T-helper 17 cell (primary cell): ENCODE measurements at places on chromosomes 6 and 20. TPM values are rescaled to one million over a fixed set of nuclear protein-coding genes. Genes with fewer than 3 reads are reported as not detected.

DNA sequence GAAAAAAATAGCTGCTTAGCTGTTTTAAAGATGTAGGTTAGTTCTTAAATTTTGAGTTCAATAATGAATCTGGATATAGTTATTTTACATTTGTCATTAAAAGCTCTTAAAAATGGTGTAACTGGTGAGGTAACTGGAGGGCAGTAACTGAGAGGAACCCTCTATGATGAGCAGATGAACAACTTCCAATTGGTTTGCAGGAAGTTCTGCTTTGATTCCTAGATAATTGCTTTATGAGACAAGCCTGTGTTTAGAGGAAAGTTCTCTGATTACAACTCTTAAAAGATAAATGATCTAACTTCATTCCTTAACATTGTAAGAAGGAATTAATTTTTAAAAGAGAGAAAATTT is 8.5 kb downstream of the MYLIP start:
- peak overlapping the region; percentile 87 for H3K4me3 ChIP-seq
- H3K4me1 ChIP-seq: peaks cover 67% of the 10 kb centered on the region
- DNase-seq: no peak

GRCh38 chr6:156347656-156348055 is 429.5 kb upstream of the ARID1B start:
- H3K27ac ChIP-seq: no peak overlapping the region
- H3K36me3 ChIP-seq: no peaks in the 10 kb centered on the region
- DNase-seq: no peak
- H3K4me3 ChIP-seq: no peak overlapping the region
- H3K4me1 ChIP-seq: peaks cover 8% of the 10 kb centered on the region
- H3K27me3 ChIP-seq: no peaks in the 10 kb centered on the region

GRCh38 chr6:78222226-78222625 is 569.4 kb downstream of the MEI4 start:
- H3K27me3 ChIP-seq: no peaks in the 10 kb centered on the region
- no peak overlapping the region for H3K27ac ChIP-seq
- no peaks in the 10 kb centered on the region for H3K36me3 ChIP-seq
- H3K4me3 ChIP-seq: no peak overlapping the region
- H3K4me1 ChIP-seq: no peaks in the 10 kb centered on the region

DNA sequence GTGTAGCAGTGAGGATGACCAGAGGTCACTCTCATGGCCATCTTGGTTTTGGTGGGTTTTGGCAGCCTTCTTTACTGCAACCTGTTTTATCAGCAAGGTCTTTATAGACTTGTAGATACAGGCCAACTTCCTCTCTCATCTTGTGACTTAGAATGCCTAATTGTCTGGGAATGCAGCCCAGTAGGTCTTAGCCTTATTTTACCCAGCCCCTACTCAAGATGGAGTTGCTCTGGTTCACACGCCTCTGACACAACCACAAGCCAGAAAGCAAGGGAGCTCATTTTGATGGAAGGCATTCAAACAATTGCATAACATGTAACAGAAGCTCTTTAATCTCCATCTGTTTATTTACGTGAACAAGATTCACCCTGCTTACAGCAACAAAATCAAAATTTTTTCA is 492.0 kb upstream of the SULF2 start:
- H3K4me1 ChIP-seq: peaks cover 2% of the 10 kb centered on the region
- H3K4me3 ChIP-seq: no peak overlapping the region
- H3K27me3 ChIP-seq: peaks cover 58% of the 10 kb centered on the region

DNA sequence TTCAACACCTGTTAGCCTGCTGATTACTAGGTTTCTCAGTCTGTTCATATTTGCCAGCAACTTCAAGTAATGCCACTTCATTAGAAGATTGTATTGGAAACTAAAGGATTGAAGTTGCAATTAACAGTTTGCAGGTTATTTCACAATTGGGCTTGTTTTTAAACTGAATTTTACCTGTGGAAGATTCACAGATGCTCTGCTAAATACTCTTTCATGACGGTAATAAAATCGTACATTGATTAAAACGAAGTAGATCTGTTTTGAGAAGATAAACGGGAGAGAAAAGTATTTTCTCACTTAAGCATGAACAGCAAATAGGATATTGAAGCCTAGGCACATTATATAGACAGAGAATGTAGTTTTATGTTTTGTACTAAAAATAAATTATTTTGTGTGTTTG is 1.6 kb downstream of the RNF182 start:
- H3K36me3 ChIP-seq: peaks cover 6% of the 10 kb centered on the region
- H3K4me3 ChIP-seq: no peak overlapping the region
- H3K27ac ChIP-seq: no peak overlapping the region
- DNase-seq: no peak

GRCh38 chr6:144840619-144841018 is 555.5 kb downstream of the UTRN start:
- H3K27me3 ChIP-seq: no peaks in the 10 kb centered on the region
- peaks cover under 1% of the 10 kb centered on the region for H3K4me1 ChIP-seq
- H3K27ac ChIP-seq: no peak overlapping the region
- peaks cover 1% of the 10 kb centered on the region for H3K36me3 ChIP-seq

DNA sequence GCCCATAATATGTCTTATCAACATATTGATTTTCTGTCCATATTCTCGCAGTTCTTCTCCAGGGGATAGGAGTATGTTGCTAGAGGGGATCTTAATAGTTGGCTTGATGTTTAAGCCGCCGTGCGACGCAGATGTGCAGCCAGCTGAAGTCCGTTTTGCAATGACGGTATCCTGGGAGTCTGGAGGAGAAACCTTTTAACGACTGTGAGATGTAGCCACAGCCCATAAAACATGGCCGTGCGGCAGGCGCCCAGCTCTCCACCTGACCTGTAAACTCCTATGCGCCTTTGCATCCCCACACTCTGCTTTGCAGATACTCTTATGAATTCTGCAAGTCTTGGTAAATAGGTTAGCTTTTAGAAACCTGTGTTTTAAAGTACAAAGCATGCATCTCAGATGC is 36.9 kb downstream of the BMP6 start:
- no peak overlapping the region for H3K4me3 ChIP-seq
- H3K4me1 ChIP-seq: no peaks in the 10 kb centered on the region
- H3K36me3 ChIP-seq: no peaks in the 10 kb centered on the region
- no peak overlapping the region for H3K27ac ChIP-seq
- no peak for DNase-seq

GRCh38 chr6:11214901-11215300 is 17.6 kb downstream of the NEDD9 start:
- peaks cover 6% of the 10 kb centered on the region for H3K36me3 ChIP-seq
- no peak for DNase-seq
- H3K27me3 ChIP-seq: no peaks in the 10 kb centered on the region
- H3K27ac ChIP-seq: peak overlapping the region; percentile 21
- H3K4me1 ChIP-seq: peaks cover 21% of the 10 kb centered on the region
- peak overlapping the region; percentile 31 for H3K4me3 ChIP-seq

DNA sequence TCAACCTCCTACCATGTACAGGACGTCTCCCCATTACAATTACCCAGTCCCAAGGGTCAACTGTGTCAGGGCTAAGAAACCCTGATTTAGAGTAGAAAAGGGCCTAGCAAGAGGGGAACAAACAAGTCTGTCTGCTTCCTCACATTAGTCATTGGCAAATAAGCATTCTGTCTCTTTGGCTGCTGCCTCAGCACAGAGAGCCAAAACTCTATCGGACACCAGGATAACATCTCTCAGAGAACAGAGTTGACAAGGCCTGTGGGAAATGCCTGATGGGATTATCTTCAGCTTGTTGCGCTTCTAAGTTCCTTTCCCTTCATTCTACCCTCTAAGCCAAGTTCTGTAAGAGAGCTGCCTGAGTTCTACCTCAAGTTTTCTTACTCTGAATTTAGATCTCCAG is 19.0 kb upstream of the VSX1 start:
- H3K27ac ChIP-seq: no peak overlapping the region
- H3K27me3 ChIP-seq: peaks cover 21% of the 10 kb centered on the region
- H3K4me1 ChIP-seq: peaks cover 16% of the 10 kb centered on the region
- DNase-seq: no peak

DNA sequence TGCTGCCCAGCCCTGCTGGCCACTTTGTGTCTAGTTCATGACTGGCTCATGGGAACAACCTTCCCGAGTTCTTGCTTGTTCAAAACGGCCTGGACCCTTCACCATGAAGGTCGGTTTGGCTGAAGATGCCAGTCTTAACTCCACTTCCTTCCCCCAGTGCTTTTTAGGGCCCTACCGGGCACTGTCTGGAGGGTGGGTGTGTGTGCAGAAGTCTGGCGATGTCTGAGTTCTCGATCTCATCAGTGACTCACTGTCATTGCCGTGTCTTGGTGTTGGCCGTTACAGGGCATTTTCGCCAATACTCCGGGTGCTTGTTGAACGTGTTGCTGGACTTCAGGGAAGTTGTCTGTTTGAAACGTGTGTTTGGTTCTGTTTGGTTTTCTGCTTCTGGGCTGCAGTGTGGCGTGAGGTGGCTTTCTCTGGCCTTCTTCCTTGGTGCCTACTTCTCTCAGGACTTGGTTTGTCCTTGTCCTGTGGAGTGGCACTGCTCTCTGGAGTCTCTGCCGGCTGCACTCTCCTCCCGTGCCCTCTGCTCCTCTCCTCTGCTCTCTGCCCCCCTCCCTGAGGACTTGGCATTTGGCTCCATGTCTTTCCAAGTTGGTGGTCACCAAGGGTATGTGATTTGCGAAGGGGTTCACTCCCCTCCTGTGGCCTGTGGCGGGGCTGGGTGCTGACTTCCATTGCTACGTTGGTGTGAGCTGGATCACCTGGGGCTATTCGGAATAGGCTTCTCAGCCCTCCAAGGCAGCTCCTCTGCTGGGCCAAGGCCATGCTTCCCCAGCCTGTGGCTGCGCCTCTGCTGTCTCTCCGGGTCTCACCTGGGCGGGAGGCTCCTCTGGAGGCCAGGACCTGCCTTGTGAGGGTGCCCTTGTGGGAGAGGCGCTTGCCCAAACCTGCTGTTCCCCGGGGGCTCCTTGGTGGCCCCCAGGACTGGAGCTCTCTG is 38.2 kb downstream of the PYGB start:
- peak; percentile 6 for DNase-seq
- peak overlapping the region; percentile 21 for H3K27ac ChIP-seq

TSHZ2 gene
- 30.7 TPM for total RNA-seq

TMEM14A gene
- 7.8 TPM for total RNA-seq

LAMA2 gene
- total RNA-seq: 3.4 TPM

C6orf58 gene
- not detected for total RNA-seq

PAX1 gene
- total RNA-seq: not detected
